ENCODE measurements at places on chromosomes 3 and 15.

DNA sequence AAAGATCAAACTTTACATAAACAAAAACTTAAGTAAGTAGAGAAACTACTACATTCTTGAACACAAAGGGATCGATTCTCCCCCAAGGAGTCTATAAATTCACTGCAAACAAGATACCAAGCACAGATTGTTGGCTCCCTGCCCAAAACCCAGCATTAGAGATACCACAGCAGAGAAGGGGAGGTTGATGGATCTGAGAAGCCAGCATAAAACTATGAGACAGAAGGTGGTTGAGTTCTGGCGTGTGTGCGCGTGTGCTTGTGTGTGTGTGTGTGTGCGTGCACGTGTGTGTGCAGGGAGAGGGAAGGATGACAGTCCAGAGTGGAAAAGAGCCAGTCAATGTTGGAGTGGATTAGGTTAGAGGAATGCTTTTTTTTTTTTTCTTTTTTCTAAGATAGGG is 143.2 kb upstream of the PRR20G start:
- no peak for DNase-seq

DNA sequence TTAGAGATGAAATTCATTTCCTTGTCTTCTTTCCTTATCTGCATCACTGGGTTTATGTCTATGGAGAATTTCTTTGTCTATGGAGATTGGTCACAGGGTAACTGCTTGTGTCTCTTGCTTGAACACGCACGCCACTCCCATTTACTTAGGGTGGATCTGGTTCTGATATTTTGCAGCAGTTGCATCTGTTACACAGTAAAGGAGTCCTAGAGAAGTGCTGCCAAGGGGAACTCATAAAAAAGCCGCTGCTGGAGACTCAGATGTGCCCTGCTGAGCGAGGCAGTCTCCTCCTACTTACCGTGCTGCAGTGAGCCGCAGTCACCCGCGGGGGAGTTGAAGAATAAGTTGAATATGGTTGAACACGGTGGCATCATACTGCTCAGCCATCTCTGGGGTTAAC is 105.2 kb upstream of the KLHL25 start:
- DNase-seq = no peak

GRCh38 chr3:117476572-117476971 is 767.0 kb downstream of the TUSC7 start:
- DNase-seq = no peak

GRCh38 chr15:57223345-57223744 is 153.0 kb upstream of the CGNL1 start:
- no peak for DNase-seq

GRCh38 chr3:123813876-123814275 is 70.3 kb downstream of the MYLK start:
- DNase-seq = no peak

DNA sequence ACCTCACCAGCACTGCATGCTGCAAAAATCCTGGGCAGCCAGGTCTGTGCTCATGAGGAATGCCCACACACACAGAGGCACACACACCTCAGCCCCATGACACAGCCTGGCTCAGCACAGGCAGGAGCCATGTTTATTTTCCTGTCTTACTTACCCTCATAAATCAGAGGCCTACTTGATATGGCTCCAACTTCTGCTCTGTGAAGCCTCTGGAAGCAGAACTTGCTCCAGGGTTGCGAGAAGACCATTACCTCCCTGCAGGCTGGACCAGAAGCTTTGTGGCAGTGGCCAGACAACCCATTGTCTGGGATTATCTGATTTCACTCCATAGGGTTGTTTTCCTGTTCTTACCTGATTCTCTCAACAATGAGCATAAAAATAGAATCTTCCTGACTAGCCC is 43.8 kb upstream of the CMTM8 start:
- DNase-seq = no peak

Measured in activated naive CD4-positive, alpha-beta T cell treated with Interleukin-2 at 50 U/mL for 16 hours (primary cell).